ENCODE measurements at places on chromosomes 16 and 17. TPM values are rescaled to one million over a fixed set of nuclear protein-coding genes. Genes with fewer than 3 reads are reported as not detected.

Gene HOXB8
- polyA plus RNA-seq = not detected

Gene TBC1D26
- 4.1 TPM for polyA plus RNA-seq

Gene TUBG2
- 28.9 TPM for polyA plus RNA-seq

Gene BCO1
- polyA plus RNA-seq = not detected

Gene ZSCAN10
- not detected for polyA plus RNA-seq

Gene RGS11
- polyA plus RNA-seq = 4.7 TPM

Gene ARL6IP1
- polyA plus RNA-seq = 533 TPM

Gene ELMO3
- 2.2 TPM for polyA plus RNA-seq

Gene CD300H
- not detected for polyA plus RNA-seq

Gene SNF8
- polyA plus RNA-seq = 223 TPM

Gene TNFRSF13B
- not detected for polyA plus RNA-seq

Gene YPEL3
- 76.9 TPM for polyA plus RNA-seq

Gene CPNE7
- 0.15 TPM for polyA plus RNA-seq

Gene CASKIN1
- 10.3 TPM for polyA plus RNA-seq

Gene PRAC1
- polyA plus RNA-seq = not detected

Gene TBC1D3L
- polyA plus RNA-seq = 33.5 TPM

Gene NOMO2
- 55.8 TPM for polyA plus RNA-seq

Gene ARHGAP23
- 2.1 TPM for polyA plus RNA-seq

Gene ADORA2B
- 0.78 TPM for polyA plus RNA-seq

Gene CLEC19A
- not detected for polyA plus RNA-seq

Gene MFAP4
- polyA plus RNA-seq = not detected

Gene CDR2
- polyA plus RNA-seq = 17.8 TPM

Gene CCDC40
- 15.0 TPM for polyA plus RNA-seq

Gene CDRT15
- not detected for polyA plus RNA-seq

Gene SLC12A3
- 0.09 TPM for polyA plus RNA-seq

Gene ITGAX
- not detected for polyA plus RNA-seq

Gene SRCIN1
- polyA plus RNA-seq = 18.0 TPM

Gene PPY
- polyA plus RNA-seq = not detected

Gene GINS3
- polyA plus RNA-seq = 4.7 TPM

Gene GLYR1
- 87.6 TPM for polyA plus RNA-seq

Gene CD7
- not detected for polyA plus RNA-seq

Gene KRTAP4-3
- not detected for polyA plus RNA-seq

Gene GSE1
- 38.3 TPM for polyA plus RNA-seq
